Right renal cortex interstitium (tissue), 3 donors: ENCODE measurements at places on chromosomes 16 and 17.

DNA sequence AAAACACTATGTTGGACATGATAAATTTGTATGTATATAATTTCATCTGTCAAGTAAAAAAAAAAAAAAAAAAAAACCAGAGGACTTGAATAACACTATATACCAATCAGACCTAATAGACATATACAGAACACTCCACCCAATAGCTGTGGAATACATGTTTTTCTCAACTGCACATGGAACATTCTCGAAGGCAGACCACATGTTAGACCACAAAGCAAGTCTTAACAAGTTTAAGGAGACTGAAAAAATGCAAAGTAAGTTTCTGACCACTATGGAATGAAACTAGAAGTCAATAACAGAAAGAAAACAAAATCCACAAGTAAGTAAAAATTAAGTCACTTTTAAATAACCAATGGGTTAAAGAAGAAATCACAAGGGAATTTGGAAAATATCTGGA lies 8.4 kb upstream of the CNTNAP4 start:
- DNase-seq, result no peak

GRCh38 chr17:48925991-48926342 lies 17.8 kb downstream of the UBE2Z start:
- DNase-seq, result no peak

DNA sequence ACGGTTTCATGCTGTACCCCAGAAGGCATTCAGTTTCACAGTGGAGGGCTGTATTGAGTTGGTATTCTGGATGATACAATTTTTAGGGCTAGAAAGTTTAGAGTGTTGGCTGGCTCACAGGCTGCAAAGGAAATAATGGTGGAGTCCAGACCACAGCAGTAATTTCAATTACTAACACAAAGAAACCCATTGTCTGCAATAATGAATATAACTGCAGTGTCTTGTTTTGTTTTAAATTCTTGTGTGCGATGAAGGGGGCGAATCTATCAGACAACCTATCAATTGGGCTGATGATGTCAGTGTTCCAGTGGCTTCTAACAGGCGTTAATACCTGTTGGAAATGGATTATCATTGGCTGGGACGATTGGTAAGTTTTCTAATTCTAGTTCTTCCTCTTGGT lies 1.5 kb downstream of the SP2 start:
- no peak for DNase-seq

DNA sequence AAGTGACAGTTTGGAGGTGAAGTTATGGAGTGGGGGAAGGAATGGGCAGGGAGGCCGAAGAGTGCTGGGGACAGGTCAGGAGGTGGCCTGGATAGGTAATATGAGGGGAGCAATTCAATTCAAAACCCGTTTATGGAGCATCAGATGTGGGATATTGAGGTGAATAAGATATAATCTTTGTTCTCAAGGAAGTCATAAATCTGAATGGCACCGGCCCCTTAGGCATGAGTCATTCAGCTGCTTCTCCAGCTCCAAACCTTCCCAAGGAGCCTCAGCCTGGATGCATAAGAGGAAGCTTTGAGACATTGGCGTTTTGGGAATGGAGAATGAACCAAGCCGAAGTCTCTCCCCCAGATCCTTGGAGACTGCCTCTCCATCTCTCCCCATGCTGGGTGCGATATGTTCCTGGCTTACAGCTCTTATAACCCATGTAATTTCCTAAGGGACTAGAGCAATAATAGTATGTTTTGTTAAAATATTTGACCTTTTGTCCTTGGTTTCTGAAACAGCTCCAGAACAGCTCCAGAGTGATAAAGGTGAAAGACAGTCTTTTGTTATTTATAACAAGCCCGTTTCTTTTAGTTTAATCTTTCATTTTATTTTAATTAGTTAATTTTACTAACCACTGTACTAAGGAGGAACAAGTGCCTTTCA lies 1.7 kb downstream of the TUBG2 start:
- no peak for DNase-seq

DNA sequence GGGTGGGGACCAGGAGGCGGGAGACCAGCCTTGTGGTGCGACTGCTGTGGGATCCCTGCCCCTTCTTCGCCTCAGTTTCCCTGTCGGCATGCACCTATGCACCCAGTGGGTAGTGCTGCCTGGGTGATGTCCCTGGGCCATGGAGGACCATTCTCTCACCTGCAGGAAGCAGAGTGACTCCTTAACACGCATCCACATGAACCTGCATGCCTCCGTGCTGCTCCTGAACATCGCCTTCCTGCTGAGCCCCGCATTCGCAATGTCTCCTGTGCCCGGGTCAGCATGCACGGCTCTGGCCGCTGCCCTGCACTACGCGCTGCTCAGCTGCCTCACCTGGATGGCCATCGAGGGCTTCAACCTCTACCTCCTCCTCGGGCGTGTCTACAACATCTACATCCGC lies 25.2 kb downstream of the ADGRG5 start:
- DNase-seq, result no peak

DNA sequence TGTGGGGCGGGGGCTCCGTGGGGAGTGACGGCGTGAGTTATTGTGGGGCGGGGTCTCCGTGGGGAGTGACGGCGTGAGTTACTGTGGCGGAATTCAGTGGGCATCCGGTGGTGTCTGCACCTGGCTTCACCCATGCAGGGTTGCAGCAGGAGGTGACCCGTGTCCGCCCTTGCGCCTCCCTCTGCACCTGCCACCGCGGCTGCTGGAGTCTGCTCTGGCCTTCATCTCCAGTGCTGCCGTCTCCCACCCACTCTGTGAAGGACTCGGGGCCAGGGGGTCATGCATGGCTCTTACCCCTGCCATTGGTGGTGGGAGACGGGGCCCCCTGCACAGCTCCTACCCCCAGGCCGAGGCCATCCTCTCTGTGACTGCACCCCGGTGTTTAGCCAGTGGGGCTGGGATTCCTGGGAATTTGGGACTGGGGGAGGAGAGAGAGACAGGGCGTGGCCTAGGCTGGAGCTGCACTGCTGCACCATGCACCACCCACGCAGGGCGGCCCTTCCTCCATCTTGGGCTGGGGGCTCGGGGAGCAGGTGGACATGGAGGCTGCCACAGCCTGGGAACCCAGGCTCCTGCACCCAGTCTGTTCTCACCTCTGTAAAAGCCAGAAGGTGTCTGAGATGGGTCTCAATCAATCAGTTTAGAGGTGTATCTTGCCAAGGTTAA lies 1.3 kb upstream of the PABPN1L start:
- DNase-seq, result no peak

GRCh38 chr16:9816644-9817043 lies 365.6 kb downstream of the GRIN2A start:
- DNase-seq, result no peak

- DNase-seq, result no peak
Observed at GRCh38 chr16:648071-648780, 939 bp upstream of the WDR90 start.

DNA sequence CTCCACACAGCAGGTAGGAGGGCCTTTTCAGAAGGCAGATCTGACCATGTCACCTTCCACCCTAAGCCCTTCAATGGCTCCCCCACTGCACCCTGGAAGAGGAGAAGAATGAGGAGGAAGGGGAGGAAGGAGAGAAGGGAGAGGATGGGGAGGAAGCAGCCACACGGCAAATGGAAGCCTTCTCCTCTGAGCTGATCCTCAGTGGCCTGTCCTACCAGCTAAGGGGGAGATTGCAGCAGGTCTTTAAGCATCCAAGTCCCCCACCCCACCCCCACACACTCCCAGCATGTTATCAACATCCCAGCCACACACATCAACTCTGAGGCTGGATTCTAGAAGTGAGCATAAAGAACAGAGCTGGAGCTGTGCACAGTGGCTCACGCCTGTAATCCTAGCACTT lies 46.2 kb upstream of the RBFOX3 start:
- DNase-seq, result no peak

DNA sequence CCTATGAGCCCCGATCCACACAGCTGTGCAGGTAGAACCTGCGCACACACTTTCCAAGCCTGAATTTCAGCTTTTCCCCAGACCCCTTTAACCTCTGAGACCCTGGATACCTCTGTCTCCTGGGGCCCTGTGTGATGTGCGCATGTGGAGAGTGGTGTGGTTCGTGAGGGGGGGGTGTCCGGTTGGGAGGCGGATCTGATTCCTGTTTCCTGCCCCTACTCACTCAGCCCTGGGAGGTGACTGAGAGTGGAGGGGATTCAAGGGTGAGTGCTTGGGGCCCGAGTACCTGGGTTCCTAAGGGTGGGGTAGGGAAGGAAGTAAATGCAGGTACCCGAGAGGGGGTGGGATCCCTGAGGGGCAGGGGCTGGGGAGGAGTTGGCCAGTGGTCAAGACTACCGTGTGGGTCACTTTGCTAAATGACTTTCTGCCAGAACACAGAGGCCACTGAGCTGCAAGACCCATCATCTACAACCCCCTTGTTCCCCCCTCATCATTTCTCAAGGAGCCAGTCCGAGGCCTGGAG lies 621 bp downstream of the ARHGEF15 start:
- DNase-seq, result no peak

DNA sequence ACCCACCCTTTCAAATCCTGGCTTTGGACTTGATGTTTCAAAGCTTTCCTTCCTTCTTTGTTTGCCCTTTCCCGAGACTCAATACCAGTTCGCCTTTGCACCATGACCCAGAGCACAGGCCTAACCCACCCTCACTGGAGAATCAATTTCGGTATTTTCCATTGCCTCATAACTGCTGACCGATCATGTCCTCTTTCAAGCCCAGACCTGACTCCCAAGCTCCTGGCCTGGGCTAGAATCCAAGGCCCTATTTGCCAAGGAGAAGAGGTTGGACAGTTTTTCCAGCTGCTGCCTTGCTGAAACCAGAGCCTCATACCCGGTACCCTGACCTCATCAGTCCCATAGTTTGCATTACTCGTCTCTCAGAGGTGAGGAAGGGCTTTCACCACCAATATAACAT lies 35.3 kb upstream of the HELZ start:
- no peak for DNase-seq

DNA sequence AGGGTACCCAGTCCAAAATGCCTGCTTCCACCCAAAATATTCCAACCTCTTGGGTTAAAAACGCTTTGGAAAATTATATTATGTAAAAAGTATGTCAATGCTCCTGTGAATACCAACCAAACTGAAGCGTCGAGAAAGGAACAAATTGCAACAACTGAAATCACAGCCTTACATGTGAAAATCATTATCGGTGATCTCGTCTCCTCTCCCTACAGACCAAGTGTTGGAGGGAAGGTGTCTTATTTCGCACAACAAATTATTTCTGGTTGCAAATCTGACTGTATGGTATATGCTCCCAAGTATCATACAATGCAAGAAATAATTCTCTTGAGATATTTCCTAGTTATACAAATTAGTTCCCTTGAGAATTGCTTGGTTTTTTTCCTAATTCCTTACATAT lies 89.3 kb upstream of the CDYL2 start:
- DNase-seq, result no peak

- no peak for DNase-seq
Observed at GRCh38 chr17:81181811-81182185, 15.8 kb upstream of the AATK start.

DNA sequence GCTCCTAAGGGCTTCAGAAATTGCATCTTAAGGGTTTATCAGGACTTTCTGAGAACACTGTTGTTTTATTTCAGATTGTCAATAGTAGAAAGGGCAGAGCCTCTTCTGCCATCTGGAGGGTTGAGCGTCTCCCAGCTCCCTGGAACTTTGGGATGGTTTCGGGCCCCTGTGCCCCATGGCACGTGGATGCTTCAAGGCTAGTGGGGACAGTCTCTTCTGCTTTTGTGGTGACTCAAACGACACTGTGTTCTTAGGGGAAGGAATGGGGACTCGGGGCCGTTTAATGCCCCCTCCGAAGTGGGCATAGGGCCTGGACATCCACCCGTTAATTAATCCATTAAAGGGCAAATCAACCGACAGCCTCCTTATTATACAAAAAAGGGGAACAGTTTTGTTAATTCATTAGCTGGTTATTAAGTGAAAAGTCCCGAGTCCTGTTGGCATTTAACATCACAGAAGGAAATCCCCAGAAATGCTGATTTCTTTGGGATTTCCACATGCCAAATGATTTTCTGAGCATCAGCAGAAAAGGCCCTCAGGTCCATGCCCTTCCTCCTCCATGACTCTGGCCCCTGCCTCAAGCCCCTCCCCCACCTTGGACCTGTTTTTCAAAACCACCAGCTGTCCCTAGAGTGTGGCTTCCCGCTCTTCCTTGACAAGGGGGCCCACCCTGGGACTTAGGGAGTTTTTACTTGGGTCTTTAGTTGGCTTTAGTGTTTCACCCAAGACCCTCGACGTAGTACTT lies 68.7 kb downstream of the ARSG start:
- no peak for DNase-seq

GRCh38 chr16:72805486-72805885 lies 242.4 kb downstream of the ZFHX3 start:
- DNase-seq, result no peak

GRCh38 chr17:59767176-59767575 lies 59.7 kb downstream of the VMP1 start:
- no peak for DNase-seq
